ENCODE measurements at places on chromosomes 5 and 9.
A peak's percentile ranks its signal among the peaks of the same experiment; 100 is the strongest.

DNA sequence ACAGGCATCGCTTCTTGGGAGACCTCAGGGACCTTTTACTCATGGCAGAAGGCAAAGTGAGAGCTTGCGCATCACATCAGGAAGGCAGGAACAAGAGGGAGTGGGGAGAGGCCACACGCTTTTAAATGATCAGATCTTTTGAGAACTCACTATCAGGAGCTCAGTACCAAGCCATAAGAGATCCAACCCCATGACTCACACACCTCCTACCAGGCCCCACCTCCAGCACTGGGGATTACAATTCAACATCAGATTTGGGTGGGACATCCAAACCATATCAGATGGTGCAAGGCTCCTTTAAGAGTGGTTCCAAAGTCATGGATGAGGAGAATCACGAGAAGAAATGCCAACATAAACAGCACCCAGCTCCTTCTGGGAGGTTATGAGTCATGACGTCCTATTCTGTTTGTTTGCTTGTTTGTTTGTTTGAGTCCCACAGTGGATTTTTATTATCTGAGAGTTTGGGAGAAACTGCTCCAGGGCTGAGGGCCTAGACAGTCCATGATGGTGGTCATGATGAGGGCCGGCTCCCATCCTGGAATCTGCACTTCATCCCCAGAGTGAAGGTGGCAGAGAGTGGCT is 453.5 kb downstream of the GADD45G start:
- DNase-seq, result no peak

DNA sequence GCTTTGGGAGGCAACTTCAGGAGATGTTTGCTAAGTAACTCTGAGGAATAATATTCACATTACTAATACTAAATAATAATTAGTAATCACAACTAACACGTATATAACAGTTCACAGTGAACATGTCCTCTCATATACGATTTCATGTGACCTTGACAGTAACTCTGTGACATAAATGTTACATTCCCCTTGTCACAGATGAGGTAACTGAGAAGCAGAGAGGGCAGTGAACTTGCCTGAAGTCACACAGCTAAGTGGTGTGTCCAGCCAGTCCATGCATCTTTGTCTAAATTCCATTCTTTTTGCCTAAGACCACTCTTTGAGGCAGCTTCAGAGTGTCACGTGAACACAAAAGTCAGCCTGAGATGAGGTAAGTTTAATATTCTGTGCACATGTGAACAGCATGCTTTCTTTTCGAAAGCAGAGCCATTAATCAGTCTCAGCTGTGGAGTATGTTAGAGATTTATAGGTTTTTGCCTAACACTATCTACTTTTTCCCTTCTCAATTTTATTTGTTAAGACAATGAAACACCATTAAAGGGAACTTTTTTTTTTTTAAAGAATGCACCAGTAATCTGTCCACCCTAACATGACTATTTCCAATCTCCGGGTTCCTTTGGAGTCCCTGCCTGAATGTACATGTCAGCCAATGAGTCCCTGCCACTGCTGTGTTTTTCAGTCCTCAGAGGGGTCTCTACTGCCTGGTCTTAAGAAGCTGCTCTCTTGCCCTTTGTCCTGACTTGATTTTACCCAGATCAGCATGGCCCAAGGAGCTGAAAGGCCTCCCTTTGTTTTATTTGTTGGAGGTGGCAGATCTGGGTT is 43.5 kb downstream of the SH3PXD2B start:
- no peak for DNase-seq

GRCh38 chr9:93575796-93576257 is 557 bp upstream of the PHF2 start:
- DNase-seq, result peak; percentile 67

DNA sequence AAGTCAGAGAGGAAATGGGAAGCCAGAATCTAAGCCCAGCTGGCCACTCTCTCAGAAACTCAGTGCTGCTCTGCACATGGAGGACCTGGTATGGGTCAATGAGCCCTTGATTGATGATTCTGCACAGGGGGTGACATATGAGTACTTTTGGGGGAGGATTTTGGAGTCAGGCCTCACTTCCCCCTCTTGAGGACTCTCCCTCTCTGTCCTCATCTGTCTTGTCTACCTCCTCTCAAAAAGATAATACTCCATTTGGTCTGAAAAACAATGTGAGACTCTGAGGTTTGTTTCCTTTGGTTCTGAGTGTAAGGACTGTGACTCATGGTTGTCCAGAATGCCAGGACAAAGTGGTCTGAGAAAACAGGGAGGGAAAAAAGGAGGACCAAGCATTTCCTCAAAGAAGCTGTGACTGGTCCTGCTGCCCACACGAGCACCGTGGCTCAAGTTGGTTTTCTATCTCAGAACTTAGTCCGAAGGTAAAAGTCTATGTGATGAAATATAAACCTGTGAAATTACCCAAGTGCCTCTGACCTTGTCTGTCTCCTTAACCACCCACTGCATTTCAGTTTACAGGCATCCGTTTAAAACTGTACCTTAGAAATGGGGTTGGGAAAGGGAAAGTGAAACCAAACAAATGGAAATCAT is 11.1 kb downstream of the TTC39B start:
- no peak for DNase-seq

DNA sequence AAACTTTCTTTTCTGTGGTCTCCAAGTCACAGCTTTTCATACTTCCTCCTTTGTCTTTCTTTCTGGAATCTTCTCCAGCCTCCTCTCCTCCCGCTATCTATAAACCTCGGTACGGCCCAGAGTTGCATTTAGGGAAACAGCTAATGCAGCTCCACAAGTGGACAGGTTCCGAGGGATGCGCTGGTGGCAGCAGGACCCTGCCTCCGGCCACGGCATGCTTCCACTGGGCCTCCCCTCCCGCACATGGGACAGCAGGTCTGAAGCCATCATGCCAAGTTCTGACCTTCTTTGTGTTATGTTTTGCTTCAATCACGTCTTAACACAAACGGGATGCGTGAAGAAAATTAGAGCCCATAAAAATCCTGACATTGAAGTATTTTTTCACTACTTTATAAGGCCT is 136.9 kb downstream of the IRX2 start:
- DNase-seq, result no peak

DNA sequence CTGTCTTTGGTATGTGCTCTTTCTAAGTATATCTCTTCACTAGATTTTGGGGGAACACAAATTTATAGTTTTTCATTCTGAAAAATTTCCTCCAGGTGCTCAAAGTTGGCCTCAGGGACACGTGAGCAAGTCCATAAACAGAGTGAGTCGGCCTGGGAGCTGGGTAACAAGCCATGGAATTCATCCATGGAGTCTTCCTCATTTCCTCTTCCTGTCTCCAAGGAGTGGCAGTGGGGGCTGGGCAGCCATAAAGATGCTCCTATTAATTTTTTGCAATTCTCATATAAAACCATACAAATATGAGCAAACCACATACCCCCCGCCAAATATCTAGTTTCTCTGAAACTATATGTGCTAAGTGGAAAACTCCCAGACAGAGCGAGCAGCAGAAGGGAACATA is 136.6 kb upstream of the OTULINL start:
- DNase-seq, result no peak

DNA sequence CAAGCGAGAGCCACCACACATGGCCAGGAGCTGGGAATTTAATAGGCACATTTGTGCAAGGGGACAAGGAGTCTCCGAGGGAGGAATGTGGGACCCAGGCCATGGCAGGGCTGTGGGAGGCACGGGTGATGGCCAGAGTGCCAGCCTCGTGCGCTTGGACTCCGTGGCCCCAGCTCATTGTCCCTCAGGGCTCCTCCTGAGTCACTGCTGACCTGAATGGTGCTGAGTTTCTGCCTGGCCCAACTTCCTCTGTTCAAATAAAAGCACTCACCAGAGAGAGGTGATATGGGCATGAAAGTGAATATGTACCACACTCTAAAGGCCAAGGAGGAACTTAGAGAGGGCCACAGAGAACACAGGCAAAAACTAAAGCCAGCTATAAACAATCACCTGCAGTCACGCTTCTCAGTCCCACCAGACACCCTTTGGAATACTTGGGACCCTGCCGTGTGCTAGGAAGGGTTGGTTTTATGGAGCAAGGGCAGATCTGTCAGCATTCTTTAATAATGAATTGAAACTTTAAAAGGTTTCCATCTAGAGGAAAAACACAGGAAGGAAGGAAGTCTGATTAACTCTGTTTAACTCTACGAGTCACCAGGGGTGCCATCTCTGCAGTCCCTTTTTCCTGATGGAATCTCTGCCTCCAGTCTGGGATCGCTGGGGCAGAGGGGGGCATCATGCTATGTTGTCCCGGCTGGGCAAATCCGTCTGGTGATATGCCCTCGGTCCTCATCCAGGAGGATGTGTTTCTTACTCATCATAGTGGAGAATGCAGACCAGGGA is 25.1 kb upstream of the UBE2QL1 start:
- no peak for DNase-seq

GRCh38 chr5:177526791-177527190 is 10.0 kb upstream of the DDX41 start:
- DNase-seq, result no peak

DNA sequence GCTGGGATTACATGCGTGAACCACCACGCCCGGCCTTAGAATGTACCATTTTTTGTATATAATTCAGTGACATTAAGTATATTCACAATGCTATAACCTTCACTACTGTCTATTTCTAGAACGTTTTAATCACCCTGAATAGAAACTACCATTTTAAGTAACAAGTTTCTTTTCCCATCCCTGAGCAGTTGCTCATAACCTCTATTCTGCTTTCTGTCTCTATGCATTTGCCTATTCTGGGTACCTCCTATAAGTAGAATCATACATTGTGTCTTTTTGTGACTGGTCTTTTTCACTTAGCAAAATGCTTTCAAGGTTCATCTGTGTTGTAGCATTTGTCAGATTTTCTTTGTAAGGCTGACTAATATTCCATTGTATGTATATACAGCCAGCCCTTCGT is 39.9 kb downstream of the DDX46 start:
- DNase-seq, result no peak

Data from stimulated activated CD4-positive, alpha-beta T cell treated with anti-CD3 and anti-CD28 coated beads, Interleukin-2, amount 100 ng/mL, for 24 hours (primary cell).